Activated naive CD4-positive, alpha-beta T cell treated with anti-CD3 and anti-CD28 coated beads for 36 hours (primary cell): ENCODE measurements at places on chromosomes 3 and 15.

GRCh38 chr3:62602129-62602770, 228.9 kb upstream of the FEZF2 start:
- H3K27ac ChIP-seq, result no peak overlapping the region
- no peaks in the 10 kb centered on the region for H3K27me3 ChIP-seq
- no peaks in the 10 kb centered on the region for H3K36me3 ChIP-seq
- DNase-seq, result no peak
- no peaks in the 10 kb centered on the region for H3K4me1 ChIP-seq
- H3K4me3 ChIP-seq, result no peak overlapping the region

DNA sequence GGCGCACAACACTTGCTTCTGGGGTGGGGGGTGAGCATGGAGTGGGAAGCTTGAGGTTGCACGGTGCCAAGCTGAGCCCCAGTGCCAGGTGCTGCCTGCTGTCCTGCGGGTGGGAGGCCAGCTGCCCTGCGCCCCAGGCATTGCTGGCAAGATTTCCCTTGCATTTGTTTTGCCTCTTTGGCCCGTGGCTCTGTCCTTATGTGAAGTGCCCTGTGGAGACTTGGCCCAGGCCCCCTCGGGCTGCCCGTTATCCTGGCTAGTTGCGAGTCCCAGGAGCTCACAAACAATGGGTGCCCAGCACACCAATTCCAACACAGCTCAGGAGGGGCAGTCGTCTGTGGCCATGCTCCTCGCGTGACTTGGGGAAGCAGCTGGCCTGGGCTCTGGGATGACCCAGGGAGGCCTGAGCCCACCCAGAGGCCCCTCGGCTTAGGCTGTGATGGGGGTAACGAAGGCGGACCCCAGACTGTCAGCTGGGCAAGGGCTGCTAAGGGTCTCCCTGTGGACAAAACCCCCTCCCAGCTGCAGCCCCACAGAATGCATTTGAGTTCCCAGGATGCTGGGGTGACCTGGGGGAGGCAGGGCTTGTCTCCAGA, 5.9 kb downstream of the C3orf22 start:
- no peak for DNase-seq
- H3K27me3 ChIP-seq, result no peaks in the 10 kb centered on the region
- H3K27ac ChIP-seq, result no peak overlapping the region
- H3K4me3 ChIP-seq, result no peak overlapping the region

DNA sequence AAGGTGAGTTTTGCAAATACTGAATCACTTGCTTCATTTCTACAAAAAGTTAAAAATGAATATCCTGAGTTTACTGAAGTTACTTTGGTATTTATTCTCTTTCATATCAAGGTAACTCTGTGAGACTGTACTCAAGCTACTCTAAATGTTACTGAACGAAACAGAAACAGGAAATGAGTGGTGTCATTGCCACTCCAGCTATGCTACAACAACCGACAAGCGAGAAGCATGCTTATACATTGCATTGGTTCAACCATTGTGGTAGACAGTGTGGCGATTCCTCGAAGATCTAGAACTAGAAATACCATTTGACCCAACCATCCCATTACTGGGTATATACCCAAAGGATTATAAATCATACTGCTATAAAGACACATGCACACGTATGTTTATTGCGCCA, 313.2 kb upstream of the THBS1 start:
- no peak for DNase-seq
- peaks cover 5% of the 10 kb centered on the region for H3K4me1 ChIP-seq
- peaks cover 2% of the 10 kb centered on the region for H3K27me3 ChIP-seq
- H3K27ac ChIP-seq, result no peak overlapping the region
- no peaks in the 10 kb centered on the region for H3K36me3 ChIP-seq

- H3K27ac ChIP-seq, result no peak overlapping the region
- H3K4me1 ChIP-seq, result no peaks in the 10 kb centered on the region
- no peak for DNase-seq
- no peak overlapping the region for H3K4me3 ChIP-seq
- H3K36me3 ChIP-seq, result peaks cover 34% of the 10 kb centered on the region
Observed at GRCh38 chr3:149167898-149168297, 38.5 kb downstream of the HPS3 start.

- no peak overlapping the region for H3K27ac ChIP-seq
- H3K36me3 ChIP-seq, result peaks cover 12% of the 10 kb centered on the region
- DNase-seq, result no peak
- H3K4me3 ChIP-seq, result no peak overlapping the region
- H3K27me3 ChIP-seq, result no peaks in the 10 kb centered on the region
Observed at GRCh38 chr15:85532689-85533088, 152.3 kb downstream of the AKAP13 start.

DNA sequence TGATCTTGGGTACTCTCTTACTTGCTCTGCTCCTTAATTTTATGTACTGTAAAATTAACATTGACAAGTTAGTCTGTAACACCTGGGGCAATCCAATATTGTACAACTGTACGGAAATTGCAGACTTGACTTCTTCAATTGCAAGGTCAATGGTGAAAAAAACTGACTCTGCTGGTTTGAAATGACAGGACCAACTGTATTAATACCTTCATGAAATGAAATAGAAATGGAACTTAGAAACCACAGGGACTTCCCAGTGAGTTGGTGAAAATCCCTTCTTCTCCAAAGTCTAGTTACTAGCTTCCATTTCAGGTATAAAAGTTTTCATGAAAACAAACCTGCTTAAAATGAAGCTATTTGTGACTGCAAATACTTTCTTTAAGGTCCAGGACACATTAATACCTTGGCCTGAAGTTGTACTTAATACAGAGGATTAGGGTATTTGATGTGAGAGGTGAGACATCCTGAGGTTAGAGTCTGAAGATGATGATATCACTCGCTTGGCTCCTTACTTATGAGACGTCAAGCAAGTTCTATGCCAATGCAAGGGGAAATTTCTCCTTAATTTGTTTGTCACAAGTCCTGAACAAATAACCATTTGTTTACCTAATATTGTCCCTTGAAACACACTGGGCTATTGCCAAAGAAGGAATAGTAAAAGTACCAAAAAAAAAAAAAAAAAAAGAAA, 226.2 kb upstream of the TP63 start:
- H3K4me3 ChIP-seq, result no peak overlapping the region
- peaks cover 8% of the 10 kb centered on the region for H3K4me1 ChIP-seq
- H3K27ac ChIP-seq, result no peak overlapping the region
- H3K27me3 ChIP-seq, result no peaks in the 10 kb centered on the region

- H3K27me3 ChIP-seq, result no peaks in the 10 kb centered on the region
- peaks cover 36% of the 10 kb centered on the region for H3K4me1 ChIP-seq
- H3K36me3 ChIP-seq, result no peaks in the 10 kb centered on the region
- H3K4me3 ChIP-seq, result no peak overlapping the region
- DNase-seq, result no peak
Observed at GRCh38 chr15:77160562-77161478, 89.9 kb upstream of the TSPAN3 start.

DNA sequence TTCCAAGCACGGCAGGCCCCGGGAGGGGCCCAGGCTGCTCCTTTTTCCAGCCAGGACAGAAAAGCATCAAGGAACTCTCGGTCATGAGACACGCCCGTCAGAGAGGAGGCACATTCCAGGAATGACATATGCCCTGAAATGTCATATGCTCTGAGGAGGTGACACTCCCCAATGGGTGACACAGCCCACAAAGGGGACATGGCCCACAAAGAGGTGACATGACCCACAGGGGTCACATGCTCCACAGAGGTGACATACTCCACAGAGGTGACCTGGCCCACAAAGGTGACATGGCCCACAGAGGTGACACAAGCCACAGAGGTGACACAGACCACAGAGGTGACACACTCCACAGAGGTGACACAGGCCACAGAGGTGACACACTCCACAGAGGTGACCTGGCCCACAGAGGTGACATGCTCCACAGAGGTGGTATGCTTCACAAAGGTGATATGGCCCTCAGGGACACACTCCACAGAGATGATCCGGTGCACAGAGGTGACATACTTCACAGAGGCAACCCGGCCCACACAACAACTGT, 79.2 kb downstream of the ABHD5 start:
- no peak overlapping the region for H3K4me3 ChIP-seq
- no peaks in the 10 kb centered on the region for H3K36me3 ChIP-seq
- H3K27ac ChIP-seq, result no peak overlapping the region
- H3K27me3 ChIP-seq, result peaks cover 6% of the 10 kb centered on the region
- DNase-seq, result peak; percentile 24

GRCh38 chr3:14918356-14918860, 29.0 kb upstream of the NR2C2 start:
- no peak overlapping the region for H3K27ac ChIP-seq
- DNase-seq, result no peak
- no peaks in the 10 kb centered on the region for H3K36me3 ChIP-seq

GRCh38 chr3:144229953-144230352, 258.3 kb downstream of the DIPK2A start:
- DNase-seq, result no peak
- H3K27ac ChIP-seq, result no peak overlapping the region
